Endodermal cell (in vitro differentiated cells): ENCODE measurements at places on chromosomes 7 and 10. TPM values are rescaled to one million over a fixed set of nuclear protein-coding genes. Genes with fewer than 3 reads are reported as not detected.

Gene ESYT2
- 31.8 and 36.9 TPM in 2 replicates for total RNA-seq

Gene CAV1
- total RNA-seq = 8.8 and 9.4 TPM in 2 replicates

Gene OR2A7
- 4.1 and 4.8 TPM in 2 replicates for total RNA-seq

Gene SLC13A4
- 1.8 and 2.8 TPM in 2 replicates for total RNA-seq

Gene FFAR4
- total RNA-seq = not detected in 3 replicates

Gene TET1
- 51.4 and 60.5 TPM in 2 replicates for total RNA-seq

Gene TSPAN12
- 47.6 to 56.0 TPM (median 50.3 TPM) in 3 replicates for total RNA-seq

Gene PON1
- 0.34 and 0.48 TPM in 2 replicates for total RNA-seq

GRCh38 chr7:157033483-157034473 is 23.3 kb upstream of the MNX1 start:
- peak; percentile 36 for DNase-seq
- H3K27me3 ChIP-seq = peaks cover 27% of the 10 kb centered on the region
- H3K36me3 ChIP-seq = no peaks in the 10 kb centered on the region
- H3K4me1 ChIP-seq = no peaks in the 10 kb centered on the region
- no peak overlapping the region for H3K4me3 ChIP-seq

DNA sequence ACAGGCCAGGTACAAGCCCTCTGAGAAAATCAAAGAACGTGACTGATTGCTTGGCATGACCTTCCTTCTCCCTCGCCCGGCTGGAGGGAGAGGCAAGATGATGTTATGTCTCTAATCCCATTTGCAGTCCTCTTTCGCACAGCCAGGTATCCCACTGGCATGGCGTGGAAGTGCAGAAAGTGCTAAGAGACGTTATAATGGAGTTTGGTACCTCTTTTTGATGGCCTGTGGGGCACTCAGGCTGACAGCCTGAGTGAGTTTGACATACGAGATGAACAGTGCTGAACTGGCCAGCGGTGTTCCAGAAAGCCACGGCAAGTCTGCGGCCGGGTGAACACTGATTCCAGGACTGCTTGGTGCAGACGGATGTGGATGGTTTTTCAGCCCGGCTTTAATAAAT is 241.6 kb downstream of the RAB11FIP2 start:
- H3K4me1 ChIP-seq = no peaks in the 10 kb centered on the region
- H3K27ac ChIP-seq = no peak overlapping the region
- peak; percentile 24 for DNase-seq
- no peak overlapping the region for H3K4me3 ChIP-seq
- H3K27me3 ChIP-seq = peaks cover 21% of the 10 kb centered on the region
- no peaks in the 10 kb centered on the region for H3K36me3 ChIP-seq

GRCh38 chr10:112899391-112900065 is 50.5 kb upstream of the TCF7L2 start:
- H3K27ac ChIP-seq = no peak overlapping the region
- peak; percentile 68 for DNase-seq
- no peaks in the 10 kb centered on the region for H3K36me3 ChIP-seq
- H3K27me3 ChIP-seq = no peaks in the 10 kb centered on the region
- peaks cover 5% of the 10 kb centered on the region for H3K4me1 ChIP-seq

DNA sequence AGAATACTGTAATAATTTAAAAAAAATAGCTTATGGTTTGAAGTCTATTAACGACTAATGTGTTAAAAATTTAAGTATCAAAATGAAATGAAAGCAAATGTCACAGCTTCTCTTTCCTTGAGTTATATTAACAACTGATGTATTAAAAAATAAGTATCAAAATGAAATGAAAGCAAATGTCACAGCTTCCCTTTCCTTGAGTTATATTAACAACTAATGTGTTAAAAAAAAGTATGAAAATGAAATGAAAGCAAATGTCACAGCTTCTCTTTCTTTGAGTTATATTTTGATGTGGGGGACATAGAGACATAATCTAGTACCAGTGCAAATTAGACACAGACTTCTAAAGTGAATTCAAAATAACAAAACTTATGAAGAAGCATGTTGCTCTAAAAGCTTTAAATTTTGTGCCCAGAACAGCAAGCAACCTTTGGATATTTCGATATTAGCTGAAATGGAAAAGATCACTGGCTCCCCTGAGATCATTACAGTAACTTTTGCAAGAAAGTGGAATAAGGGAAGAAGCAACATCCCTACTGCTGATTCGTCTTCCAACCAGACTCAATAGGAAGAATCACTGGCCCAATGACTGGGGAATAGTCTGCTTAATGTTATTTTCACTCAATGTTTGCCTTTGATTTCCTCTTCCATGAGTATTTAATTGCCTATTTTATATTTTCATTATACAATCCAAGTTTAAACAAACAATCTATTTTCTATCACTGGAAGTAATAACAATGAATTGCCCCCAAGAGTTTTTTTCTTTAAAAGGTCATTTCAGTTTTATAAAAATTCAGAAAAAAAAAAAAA is 8.0 kb downstream of the SKAP2 start:
- H3K27me3 ChIP-seq = peaks cover 87% of the 10 kb centered on the region
- no peak overlapping the region for H3K27ac ChIP-seq
- peaks cover 3% of the 10 kb centered on the region for H3K4me1 ChIP-seq
- H3K36me3 ChIP-seq = no peaks in the 10 kb centered on the region
- no peak for DNase-seq

- H3K36me3 ChIP-seq = no peaks in the 10 kb centered on the region
- no peaks in the 10 kb centered on the region for H3K4me1 ChIP-seq
- DNase-seq = no peak
- H3K27me3 ChIP-seq = no peaks in the 10 kb centered on the region
- H3K4me3 ChIP-seq = no peak overlapping the region
These were observed 1.1 kb downstream of the JAKMIP3 start for GRCh38 chr10:132066812-132067211.

- H3K27me3 ChIP-seq = no peaks in the 10 kb centered on the region
- H3K27ac ChIP-seq = no peak overlapping the region
- DNase-seq = no peak
- no peaks in the 10 kb centered on the region for H3K4me1 ChIP-seq
- no peak overlapping the region for H3K4me3 ChIP-seq
These were observed 62.7 kb upstream of the RNF32 start for GRCh38 chr7:156577645-156578577.

DNA sequence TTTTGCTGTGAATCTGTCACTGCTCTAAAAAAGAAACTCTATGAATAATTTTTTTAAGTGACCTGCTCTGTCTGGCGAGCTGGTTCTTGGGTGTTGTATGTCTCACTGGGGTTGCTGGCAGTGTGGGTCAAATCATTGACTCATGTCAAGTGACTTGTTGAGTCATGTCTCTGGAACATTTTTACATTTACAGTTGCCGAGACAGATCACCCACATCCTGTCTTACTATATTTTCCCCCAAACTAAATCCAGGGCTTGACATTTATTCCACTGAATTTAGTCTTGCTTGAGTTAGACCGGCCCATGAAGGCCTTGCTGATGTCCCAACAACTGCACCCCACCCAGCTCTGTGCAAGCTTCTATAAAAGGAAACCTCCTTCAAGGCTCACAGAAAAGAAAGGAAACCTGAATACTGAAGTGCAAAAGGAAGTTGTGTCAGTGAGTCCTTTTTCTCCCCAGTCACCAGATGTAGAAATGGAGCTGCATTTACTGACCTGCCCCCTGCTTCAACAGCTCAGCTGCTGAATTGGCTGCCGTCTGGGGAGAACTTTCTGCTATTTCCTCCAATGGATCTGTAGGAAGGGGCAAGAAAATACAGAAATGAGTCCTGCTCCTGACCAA is 290.3 kb downstream of the TNS3 start:
- H3K36me3 ChIP-seq = peaks cover 61% of the 10 kb centered on the region
- DNase-seq = no peak
- H3K4me3 ChIP-seq = no peak overlapping the region
- no peak overlapping the region for H3K27ac ChIP-seq
- H3K4me1 ChIP-seq = no peaks in the 10 kb centered on the region

- peak; percentile 82 for DNase-seq
- no peaks in the 10 kb centered on the region for H3K4me1 ChIP-seq
- H3K27me3 ChIP-seq = no peaks in the 10 kb centered on the region
- H3K36me3 ChIP-seq = no peaks in the 10 kb centered on the region
- H3K27ac ChIP-seq = peak overlapping the region; percentile 97
These were observed 28.1 kb downstream of the ARL4A start for GRCh38 chr7:12715372-12716133.

GRCh38 chr10:23173214-23174073 is 18.7 kb upstream of the PTF1A start:
- H3K4me3 ChIP-seq = peak overlapping the region; percentile 71
- DNase-seq = peak; percentile 86
- H3K4me1 ChIP-seq = no peaks in the 10 kb centered on the region
- H3K36me3 ChIP-seq = no peaks in the 10 kb centered on the region

GRCh38 chr10:29056729-29057128 is 232.1 kb upstream of the LYZL1 start:
- H3K36me3 ChIP-seq = no peaks in the 10 kb centered on the region
- no peaks in the 10 kb centered on the region for H3K27me3 ChIP-seq
- H3K27ac ChIP-seq = no peak overlapping the region
- peaks cover 5% of the 10 kb centered on the region for H3K4me1 ChIP-seq
- no peak overlapping the region for H3K4me3 ChIP-seq

DNA sequence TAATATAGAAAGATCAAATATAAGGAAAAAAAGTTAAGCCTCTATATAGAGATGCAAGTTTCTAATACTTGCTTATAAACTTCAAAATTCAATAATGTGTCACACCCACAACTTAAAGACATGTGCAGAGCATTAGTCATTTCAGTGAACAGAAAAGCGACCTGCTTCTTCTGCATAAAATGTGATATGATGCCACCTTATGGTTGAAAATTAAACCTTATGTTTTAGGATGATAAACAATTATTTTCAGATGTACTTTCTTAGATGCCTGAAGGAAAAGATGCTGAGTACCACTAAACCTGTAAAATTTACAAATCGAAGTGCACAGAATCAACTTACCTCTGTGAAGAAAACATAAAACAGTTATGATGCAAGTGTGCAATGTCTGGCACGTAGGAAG is 96.0 kb downstream of the MTERF1 start:
- DNase-seq = no peak
- H3K27ac ChIP-seq = no peak overlapping the region
- H3K4me1 ChIP-seq = no peaks in the 10 kb centered on the region
- no peak overlapping the region for H3K4me3 ChIP-seq
- H3K27me3 ChIP-seq = no peaks in the 10 kb centered on the region

- DNase-seq = peak; percentile 22
- H3K27ac ChIP-seq = no peak overlapping the region
- no peaks in the 10 kb centered on the region for H3K36me3 ChIP-seq
- no peak overlapping the region for H3K4me3 ChIP-seq
These were observed 2.5 kb downstream of the ANTXRL start for GRCh38 chr10:46289209-46289810.

DNA sequence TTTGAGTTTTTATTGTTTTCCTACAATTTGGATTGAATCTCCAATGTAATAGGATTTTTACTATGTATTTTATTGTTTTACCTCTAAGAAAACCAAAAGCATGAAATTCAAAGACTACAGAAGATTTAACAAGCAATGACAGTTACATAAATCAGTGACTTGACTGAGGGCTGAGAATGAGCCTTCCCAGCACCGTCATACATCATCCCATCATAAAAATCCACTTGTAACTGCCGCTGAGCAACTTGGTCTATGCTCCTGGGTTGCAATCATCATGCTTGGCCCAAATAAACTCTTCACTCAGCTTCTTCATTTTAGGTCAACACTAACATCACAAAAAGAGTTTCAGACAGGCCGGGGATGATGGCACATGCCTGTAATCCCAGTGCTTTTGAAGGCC is 13.5 kb downstream of the LARP4B start:
- peaks cover 45% of the 10 kb centered on the region for H3K36me3 ChIP-seq
- no peak for DNase-seq
- H3K4me3 ChIP-seq = no peak overlapping the region
- H3K4me1 ChIP-seq = no peaks in the 10 kb centered on the region

DNA sequence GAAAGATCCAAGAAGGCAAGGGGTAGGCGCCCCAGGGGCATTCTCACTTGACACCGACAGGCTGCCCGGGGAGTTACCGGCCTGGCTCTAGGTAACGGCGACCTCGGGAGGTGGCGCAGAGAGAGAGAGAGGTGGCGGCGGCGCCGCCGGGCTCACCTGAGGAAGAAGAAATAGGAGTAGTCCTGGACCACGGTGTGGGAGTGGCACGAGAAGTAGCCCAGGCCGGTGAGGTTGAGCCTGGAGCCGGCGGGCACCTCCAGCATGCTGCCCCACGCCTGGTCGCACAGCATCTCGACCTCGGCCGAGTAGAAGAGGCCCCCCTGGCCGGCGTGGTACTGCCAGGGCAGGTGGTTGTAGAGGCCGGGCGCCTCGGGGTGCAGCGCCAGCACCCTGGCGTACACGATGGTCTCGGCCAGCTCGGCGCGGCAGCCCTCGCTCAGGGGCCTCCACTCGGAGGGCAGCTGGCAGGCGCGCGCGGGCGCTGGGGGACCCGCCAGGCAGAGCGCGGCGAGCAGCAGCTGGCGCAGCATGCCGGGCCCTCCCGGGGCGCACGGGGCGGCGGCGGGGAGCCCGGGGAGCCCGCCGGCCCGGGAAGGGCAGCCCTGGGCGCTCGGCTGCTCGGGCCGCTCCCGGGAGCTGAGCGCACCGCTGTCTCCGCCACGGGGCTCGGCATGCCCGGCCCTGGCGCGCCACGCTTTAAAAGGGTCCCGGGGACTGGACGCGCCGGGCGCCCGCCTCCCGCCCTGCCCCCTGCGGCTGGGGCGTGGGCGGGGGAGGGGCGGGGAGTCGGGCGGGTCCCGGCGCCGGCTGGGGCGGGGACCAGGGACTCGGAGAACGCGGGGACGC is at the start of gene CCDC3:
Gene CCDC3 (minus strand): TSS at position 673 of the 846 bp plus-strand sequence. CDS start 143 bp downstream, at position 530.
- no peak within 1 kb of the TSS for H3K27ac ChIP-seq
- H3K36me3 ChIP-seq = no peaks in the 10 kb centered on the region
- H3K27me3 ChIP-seq = peaks cover 45% of the 10 kb centered on the region
- H3K4me1 ChIP-seq = no peaks in the 10 kb centered on the region

DNA sequence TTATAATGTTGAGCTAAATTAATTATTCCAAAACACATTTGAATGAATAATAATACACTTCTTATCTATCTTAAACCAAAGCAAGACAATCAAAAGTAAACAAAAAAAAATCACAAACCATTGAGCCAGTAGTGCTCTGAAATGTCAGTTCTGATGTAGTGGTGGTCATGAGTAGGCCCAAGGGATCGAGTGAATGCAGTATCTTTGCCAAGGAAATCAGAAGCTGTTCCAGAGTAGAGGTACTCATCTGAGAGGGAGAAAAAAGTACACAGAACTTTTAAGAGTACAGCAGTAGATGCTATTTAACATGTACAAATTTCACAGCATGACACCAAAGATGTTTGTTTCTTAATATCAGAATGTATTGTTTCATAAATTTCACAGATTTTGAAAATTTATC is 121.5 kb downstream of the SEMA3D start:
- no peaks in the 10 kb centered on the region for H3K27me3 ChIP-seq
- H3K27ac ChIP-seq = no peak overlapping the region
- no peaks in the 10 kb centered on the region for H3K36me3 ChIP-seq

- H3K4me1 ChIP-seq = no peaks in the 10 kb centered on the region
- no peaks in the 10 kb centered on the region for H3K27me3 ChIP-seq
- DNase-seq = no peak
These were observed 280.9 kb downstream of the BBS9 start for GRCh38 chr7:33410266-33410665.

GRCh38 chr10:75646218-75646915 is 214.9 kb downstream of the LRMDA start:
- no peak for DNase-seq
- no peaks in the 10 kb centered on the region for H3K4me1 ChIP-seq
- H3K36me3 ChIP-seq = no peaks in the 10 kb centered on the region
- peaks cover 41% of the 10 kb centered on the region for H3K27me3 ChIP-seq
